ENCODE measurements at places on chromosomes 13 and 19.

GRCh38 chr19:38852231-38853044 lies 2.7 kb upstream of the HNRNPL start:
- peak; percentile 77 for DNase-seq

DNA sequence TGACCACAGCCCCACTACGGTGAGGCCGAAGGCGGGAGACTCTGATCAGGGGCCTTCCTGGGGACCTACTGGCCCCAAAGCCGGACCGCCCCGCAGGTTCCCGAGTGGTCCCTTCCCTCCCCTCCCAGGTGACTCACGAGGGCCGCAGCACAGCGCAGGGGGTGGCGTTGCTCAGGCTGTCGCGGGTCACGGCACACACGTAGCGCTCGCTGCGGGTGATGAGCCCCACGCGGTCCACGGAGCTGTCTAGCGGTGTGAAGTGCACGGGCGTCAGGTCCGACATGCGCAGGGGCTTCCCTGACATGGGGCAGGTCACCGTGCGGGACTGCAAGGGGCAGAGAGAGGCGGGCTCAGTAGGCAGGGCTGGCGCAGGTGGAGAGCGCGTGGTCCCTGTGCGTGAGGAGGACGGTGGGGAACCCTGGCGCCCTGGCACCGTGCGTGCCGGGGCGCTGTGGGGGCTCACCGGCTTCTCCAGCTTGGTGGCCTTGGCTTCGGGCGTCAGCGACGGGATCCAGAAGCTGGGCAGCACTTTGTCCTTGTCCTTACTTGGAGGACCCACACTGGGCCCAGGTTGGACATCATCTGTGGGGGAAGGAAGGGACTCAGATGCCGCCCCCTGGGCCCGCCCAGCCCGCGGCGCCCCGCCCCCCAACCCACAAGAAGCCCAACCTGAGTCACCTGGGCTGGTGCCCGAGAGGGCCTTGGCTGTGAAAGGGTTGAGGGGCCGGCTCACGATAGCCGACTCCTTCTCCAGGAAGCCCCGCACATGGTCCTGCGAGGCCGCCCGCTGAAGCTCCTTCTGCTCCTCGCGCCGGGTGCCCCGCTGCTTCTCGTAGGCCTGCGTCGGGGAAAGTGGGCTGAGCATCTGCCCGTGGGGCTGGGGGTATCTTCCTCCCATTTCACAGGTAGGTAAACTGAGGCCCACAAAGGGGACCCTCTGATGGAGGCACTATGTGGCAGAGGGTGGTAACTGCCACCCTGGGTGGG lies 23.7 kb downstream of the NOSIP start:
- DNase-seq, result no peak

GRCh38 chr13:57991041-57991440 lies 359.5 kb downstream of the PCDH17 start:
- no peak for DNase-seq

DNA sequence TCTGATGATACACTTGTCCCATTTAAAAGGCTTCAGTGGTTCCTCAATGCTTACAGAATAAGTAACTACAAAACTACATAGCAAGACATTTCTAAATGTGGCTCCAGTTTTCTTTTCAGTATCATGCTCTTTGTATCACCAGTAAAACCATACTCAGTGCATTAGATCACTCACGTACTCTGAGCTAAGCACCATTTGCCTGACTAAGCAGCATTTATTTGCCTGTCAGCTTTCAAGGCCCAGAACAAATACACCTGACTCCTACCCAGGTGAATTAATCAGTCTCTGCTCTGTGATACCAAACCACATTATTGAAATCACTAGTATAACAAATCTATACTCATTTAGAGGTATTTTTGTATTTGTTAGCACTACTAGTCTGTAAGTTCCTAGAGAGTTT lies 47.4 kb upstream of the PCDH20 start:
- DNase-seq, result no peak

- no peak for DNase-seq
Measured at GRCh38 chr13:111251646-111252445, 68.6 kb upstream of the TEX29 start.

- DNase-seq, result no peak
Measured at GRCh38 chr13:47639738-47640447, 361.2 kb downstream of the SUCLA2 start.

DNA sequence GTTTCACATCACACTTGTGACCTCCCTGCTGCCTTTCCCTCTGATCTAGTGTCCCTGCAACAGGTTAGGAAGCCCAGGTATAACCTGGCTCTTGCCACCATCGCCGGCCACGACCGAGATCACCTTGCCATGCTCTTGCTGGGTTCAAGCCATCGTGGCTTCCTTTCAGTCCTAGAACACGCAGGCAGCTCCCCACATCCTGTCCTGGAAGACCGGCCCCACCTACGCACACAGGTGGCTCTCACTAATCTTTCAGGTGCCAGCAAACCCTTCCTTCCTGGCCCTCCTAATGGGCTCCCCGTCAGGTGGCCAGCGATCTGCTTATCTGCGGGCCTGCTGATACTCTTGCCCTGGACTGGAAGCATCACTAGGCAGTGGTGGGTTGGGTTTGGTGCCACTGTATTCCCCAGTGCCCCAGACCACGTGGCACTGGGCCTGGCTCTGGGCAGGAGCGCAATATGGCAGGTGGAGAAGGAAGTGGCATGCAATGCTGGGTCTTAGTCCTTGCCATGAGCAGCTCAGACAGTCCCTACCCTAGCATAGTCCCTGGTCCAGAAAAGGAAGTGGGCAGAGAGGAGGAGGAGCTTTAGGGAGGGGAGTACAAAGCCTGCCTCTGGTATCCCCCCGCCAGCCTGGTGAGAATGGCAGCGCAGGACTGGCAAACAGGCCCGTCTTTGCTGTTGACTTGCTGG lies 11.8 kb downstream of the PPP1R37 start:
- DNase-seq, result no peak

DNA sequence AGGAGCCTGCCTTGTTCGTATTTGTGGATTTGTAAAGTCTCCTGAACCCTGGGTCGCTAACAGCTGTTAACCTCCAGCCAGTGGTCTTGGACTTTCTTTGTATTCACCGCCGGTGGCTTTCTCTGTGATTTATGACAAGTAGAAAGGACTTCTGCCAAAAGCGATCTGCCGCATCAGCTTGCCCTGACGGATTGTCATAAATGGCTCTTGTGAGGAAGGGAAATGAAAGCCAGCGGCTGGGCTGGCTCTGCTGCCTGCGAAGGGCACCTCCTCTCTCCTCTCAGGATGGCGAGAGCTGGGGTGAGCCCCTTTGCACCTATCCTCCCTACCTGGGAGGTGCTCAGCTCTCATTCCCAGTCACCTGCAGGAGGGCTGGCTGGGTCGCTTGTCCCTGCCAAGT lies 25.6 kb downstream of the DHRS12 start:
- DNase-seq, result no peak
